ENCODE measurements at places on chromosomes 1 and 21.

- DNase-seq, result no peak
These were observed 1186.5 kb upstream of the TMPRSS15 start for GRCh38 chr21:19590044-19590443.

- DNase-seq, result no peak
These were observed 49.0 kb upstream of the SCAF4 start for GRCh38 chr21:31780944-31781343.

DNA sequence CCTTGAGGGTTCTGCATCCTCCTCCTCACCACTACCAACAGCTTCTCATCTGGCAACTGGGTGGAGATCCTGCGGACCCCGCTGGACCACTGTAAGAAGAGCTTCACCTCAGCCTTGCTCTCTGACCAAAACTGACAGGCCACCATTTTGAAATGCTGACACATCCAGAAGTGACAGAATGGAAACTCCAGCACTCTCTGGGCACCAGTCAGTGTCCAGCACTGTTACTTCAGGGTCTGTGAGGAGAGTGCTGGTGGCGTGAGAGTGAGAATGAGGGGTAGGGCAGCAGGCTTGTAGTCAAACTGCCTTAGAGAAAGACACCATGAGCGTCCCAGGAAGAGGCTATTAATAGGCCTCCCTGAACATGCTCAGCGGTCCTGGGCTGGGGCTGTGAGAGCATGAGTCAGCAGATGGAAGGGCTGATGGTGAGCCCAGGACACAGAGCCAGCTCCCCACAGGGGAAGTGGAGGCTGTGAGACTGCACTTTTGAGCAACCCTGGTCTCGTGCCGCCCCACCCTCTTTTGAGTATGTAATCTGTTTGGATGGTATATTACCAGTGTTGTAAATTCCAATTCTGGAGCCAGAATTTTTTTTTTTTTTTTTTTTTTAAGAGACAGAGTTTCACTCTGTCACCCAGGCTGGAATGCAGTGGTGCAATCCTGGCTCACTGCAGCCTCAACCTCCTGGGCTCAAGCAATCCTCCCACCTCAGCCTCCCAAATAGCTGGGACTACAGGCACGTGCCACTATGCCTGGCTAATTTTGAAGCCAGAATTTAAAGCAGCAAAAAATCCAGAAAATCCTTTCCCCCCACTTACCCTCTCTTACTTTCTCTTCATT, 34.4 kb upstream of the SLC30A1 start:
- no peak for DNase-seq

DNA sequence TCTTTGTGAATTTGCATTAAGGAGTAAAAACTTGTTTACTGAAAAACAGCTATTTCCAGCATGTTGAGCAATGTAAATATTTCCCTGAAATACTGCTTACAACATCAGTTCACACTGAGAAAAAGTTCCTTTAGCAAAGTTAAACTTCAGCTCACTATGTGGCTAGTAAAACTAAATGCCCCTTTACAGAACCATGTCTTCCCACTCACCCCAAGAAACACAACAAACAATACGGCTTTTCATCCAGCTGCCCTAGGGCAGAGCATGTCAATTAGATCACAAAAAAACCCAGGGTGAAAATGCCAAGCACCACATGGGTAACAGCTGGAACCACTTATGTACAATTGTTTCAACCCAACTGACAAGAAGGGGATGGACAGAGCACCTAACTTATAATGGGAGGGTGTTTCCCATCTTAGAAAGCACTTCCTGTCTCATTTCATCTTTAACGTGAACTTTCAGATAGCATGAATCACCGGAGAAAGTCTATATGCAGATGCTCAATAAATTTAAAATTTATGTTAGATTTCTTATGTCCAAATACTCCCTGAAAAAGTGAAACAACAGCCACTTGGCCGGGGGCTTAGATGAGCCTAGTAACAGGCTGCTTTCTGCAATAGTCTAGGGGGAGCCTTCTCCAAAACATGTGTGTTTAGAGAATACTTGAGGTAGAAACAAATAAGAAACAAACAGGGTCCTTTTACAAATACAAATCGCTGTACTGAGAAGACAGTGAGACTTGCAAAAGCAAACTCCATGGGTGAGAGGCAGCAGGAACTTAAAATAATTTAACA, 6.6 kb downstream of the NID1 start:
- DNase-seq, result no peak

DNA sequence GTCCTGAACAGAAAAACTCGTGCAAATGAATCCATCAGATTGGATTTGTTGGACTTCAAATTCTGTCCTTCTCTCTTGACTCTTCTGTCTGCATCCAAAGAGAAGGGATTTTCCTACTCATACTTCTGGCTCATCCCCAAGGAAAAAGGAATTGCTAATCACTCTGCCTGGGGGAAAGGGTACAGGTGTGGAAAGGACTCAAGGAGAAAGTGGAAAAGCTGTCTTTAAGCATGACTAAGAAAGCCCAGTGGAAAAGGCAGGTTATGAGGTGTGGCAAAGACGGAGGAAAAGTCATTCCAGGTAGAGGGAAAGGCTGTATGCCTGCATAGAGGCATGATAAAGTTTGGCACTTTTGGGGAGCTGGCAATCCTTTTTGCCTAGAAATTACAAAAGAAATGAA, 43.4 kb downstream of the PTGS2 start:
- no peak for DNase-seq

GRCh38 chr1:215277532-215277931, 195.0 kb downstream of the KCNK2 start:
- DNase-seq, result no peak

GRCh38 chr21:28445141-28445830, 547.4 kb downstream of the LTN1 start:
- no peak for DNase-seq

DNA sequence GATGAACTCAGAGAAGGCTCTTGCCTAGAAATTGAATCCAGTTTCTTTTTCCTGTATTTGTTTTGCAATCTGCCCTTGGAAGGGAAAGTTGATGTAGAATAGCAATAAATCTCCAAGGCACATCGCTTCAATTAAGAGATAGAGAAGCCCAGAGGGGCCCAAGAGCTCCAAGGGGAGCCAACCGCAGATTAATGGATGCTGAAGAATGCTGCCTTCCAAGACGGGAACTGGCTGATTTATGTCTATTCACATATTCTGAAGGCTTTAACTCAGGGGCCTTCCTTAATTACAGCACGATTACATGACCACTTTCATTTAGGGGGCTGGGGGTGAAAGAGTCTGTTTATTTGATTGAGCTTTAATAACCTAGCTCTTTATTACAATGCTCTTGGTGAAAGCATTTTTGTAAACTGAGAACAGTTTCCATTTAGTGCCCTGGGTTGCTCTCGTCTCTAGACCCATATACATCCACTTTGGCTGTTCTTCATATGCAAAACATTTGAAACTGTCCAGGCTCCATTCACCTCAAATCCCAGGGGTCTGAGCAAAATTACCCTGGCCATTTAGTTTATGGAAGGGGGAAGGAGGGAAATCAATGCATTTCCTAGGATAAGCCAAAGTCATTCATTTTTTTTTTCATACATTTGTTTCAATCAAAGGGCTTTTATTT, 87.4 kb upstream of the CLDN14 start:
- no peak for DNase-seq

- no peak for DNase-seq
These were observed 86.8 kb downstream of the TGFBR3 start for GRCh38 chr1:91799159-91799558.

DNA sequence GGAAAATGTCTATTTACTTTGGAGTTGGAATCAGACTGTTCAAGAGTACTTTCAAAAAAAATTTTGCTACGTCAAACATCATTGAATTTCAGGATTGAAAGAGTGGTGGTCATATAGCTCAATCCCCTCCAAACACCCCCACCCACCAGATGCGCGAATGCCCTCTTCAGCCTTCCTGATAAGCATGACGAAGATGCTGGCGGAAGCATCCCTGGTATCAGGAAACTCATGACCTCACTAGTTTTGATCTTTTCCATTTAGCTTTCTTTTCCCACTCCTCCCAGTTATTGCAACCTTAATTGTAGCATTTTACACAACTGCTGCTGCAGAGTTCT, 104.4 kb downstream of the LEPR start:
- DNase-seq, result no peak

DNA sequence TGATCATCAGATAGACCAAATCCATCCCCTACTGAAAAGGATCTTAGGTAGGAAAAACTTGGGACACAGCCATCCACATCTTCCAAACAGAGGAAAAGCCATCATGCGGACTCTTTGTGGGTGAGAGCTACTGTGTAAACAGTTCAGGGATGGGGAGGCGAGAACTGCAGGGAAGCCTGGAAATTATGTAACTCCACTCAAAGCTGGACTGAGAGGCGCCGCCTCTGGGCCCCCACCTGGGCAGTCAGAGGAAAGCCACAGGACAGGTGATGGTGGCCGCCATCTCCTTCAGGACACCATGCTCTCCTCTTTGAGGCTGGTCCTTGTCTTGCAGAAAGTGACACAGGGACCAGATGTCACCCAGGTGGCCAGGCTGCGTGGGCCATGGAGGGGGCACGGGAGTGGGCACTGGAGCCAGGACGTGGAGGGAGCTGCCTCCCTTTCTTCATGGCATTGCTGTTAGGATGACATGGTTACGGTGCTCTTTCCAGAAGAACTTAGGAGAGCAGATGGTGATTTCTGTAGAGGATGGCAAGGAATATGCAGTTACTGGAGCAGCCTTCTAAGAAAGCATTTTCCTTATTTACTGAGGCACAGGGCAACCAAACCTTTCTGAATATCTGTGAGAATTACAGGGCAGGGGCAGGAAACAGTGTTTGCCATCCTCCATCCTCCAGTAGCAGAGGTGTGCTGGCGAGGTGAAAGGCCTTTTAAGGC, 32.0 kb upstream of the TDRD10 start:
- DNase-seq, result no peak

GRCh38 chr1:163574119-163574518, 252.4 kb downstream of the NUF2 start:
- no peak for DNase-seq

DNA sequence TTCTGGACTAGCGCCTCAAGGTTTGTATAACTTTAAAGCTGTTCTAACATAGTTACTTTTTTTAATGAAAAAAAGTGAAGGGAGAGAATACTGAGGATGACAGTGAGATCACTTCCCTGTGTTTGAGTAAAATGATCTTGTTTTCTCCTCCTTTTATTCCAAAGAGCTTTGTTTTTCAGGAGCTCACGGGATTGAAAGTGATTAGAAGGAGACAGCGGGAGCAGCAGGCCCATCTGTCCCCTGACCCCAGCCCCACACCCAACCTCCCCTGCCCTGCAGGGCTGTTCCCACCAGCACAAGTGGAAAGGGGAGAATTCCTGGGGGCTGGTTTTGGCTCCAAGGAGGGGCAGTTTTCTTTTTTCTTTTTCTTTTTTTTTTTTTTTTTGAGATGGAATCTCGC, 2.1 kb upstream of the DNMT3L start:
- DNase-seq, result no peak

- no peak for DNase-seq
These were observed 24.9 kb downstream of the MT1HL1 start for GRCh38 chr1:236979149-236979900.

GRCh38 chr1:229029879-229030235, 241.1 kb upstream of the RAB4A start:
- no peak for DNase-seq

DNA sequence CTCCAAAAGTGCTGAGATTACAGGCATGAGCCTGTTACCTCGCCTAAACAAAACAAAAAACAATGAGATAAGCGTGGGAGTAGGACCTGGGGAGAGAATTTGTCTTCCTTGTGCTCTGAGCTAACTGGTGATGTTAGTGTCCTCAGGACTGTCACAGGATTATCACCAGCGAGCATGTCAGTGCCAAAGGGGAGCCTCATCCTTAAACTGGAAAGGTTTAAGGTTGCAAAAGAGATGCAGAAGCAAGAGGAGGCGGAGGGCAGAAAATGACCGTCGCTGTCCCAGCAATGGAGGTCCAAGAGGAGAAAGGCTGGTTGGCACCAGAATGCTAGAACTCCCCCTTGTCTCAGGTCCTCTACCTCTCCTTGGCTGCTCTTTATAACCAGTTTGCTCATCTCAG, 3.9 kb downstream of the SYPL2 start:
- no peak for DNase-seq

DNA sequence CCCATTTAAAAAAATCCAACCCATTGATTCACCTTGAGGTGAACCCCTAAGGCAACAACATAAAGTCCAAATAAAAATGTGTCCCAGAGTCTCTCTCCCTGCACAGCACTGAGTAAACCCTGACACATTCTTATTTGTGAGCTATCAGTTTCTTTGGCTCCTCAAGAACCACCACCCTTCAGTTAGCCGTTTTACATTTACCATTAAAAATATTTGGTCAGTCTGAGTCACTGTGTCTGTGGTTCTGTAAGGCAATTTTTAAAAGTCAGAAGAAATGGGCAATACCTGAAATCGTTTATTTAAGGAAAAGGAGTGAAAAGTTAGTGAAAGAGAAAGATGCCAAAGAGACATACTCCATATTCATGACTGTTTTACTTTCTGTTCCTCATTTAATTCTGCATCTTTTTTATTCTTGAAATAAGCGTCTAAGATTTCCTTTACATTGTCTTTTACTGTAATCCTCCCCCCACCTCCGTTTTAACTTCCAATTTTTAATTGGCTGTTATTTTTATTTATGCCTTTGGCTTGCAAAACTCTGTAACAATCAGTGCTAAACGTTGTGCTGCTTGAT, 91.7 kb upstream of the IVNS1ABP start:
- DNase-seq, result no peak

GRCh38 chr1:239354231-239354630, 32.1 kb upstream of the CHRM3 start:
- DNase-seq, result no peak

DNA sequence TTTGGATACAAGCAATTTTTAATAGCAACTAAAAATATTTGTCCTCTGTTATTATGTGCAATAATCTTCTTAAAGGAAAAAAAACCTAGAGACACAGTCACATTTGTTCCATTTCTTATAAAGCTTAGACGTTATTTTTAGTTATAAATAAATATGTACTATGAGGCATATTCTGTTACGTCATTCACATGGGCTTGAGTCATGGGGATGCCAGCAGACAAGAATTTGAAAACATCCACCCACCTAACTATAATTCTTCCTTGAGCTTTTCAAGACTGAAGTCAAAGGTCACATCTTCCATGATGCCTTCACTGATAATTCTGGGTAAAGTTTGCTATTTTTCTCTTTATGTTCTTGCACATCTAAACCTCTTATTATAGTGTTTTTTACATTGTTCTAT, 268.8 kb downstream of the KCTD3 start:
- DNase-seq, result no peak

GRCh38 chr21:40331804-40332203, 464.6 kb downstream of the PCP4 start:
- no peak for DNase-seq
